Natural killer cell (primary cell): ENCODE measurements at places on chromosomes 3 and 15. TPM values are rescaled to one million over a fixed set of nuclear protein-coding genes. Genes with fewer than 3 reads are reported as not detected.
A peak's percentile ranks its signal among the peaks of the same experiment; 100 is the strongest.

DNA sequence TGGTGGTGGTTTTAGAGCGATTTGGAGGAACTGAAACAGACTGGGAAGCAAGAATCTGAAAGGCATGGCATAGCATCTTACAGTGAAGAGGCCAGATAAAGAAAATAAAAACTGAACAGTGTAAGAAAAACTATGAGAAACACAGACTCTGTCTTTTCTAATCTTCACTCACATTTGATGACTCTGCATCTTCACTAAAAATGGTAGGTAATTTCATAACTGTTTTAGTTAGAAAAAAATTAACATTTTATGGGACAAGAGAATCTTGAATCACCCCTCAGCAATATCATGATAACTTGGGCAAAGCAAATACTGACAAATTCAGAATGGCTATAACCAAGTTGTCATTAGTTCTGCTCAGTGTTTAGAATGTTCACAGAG is 812.6 kb downstream of the MCTP2 start:
- H3K27ac ChIP-seq: no peak overlapping the region
- no peaks in the 10 kb centered on the region for H3K36me3 ChIP-seq
- no peaks in the 10 kb centered on the region for H3K4me1 ChIP-seq
- no peak overlapping the region for H3K4me3 ChIP-seq

Gene RTP4
- 4.2 TPM for total RNA-seq

Gene CCDC51
- 6.8 TPM for total RNA-seq

Gene C3orf20
- not detected for total RNA-seq

Gene TLR9
- total RNA-seq: 0.21 TPM

DNA sequence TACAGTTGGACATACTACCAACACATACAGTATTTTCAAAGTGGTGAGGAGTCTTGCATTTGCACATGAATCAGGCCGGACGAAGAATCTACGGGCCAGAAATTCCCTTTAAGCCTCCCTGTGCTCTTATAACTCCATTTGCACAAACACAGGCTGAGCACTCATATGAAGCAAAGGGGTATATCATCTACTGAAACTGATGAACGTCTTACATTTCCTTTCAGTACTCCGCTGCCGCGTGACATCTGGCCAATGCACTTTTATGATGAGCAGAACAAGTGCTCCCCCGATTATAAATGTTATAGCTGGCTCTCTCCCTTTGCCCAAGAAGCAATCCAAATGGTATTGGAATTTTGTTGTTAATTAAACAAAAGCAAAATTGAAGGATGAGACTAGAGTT is 110.3 kb upstream of the ICE2 start:
- peaks cover 17% of the 10 kb centered on the region for H3K4me1 ChIP-seq
- no peaks in the 10 kb centered on the region for H3K27me3 ChIP-seq
- H3K27ac ChIP-seq: peak overlapping the region; percentile 75
- H3K36me3 ChIP-seq: peaks cover 2% of the 10 kb centered on the region
- peak overlapping the region; percentile 90 for H3K4me3 ChIP-seq

DNA sequence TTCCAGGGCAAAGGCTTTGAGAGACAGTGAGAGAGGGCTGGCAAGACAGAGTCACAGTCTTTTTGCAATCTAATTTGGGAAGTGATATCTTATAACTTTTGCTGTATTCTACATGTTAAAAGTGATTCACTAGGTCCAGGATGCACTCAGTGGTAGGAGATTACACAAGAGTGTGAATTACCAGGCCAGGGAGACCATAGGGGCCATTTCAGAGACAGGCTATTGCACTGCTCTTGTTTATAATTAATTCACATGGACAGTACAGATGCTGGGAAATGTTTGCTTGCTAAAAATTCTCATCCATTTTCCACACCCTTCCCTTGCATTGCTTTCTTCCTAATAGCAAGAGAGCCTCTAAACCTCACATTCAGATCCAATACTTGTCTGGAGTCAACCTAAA is 22.6 kb upstream of the POMGNT2 start:
- H3K36me3 ChIP-seq: no peaks in the 10 kb centered on the region
- no peak overlapping the region for H3K27ac ChIP-seq
- no peaks in the 10 kb centered on the region for H3K4me1 ChIP-seq
- no peak for DNase-seq

- H3K4me1 ChIP-seq: no peaks in the 10 kb centered on the region
- H3K36me3 ChIP-seq: peaks cover 5% of the 10 kb centered on the region
- H3K4me3 ChIP-seq: no peak overlapping the region
- DNase-seq: no peak
- no peak overlapping the region for H3K27ac ChIP-seq
- H3K27me3 ChIP-seq: no peaks in the 10 kb centered on the region
These were observed 60.2 kb downstream of the SLTM start for GRCh38 chr15:58873267-58873666.

GRCh38 chr3:77247061-77247460 is 207.2 kb downstream of the ROBO2 start:
- DNase-seq: no peak
- no peaks in the 10 kb centered on the region for H3K27me3 ChIP-seq
- no peaks in the 10 kb centered on the region for H3K4me1 ChIP-seq
- no peak overlapping the region for H3K27ac ChIP-seq
